ENCODE measurements at places on chromosomes 13 and 19.

- DNase-seq: no peak
Measured at GRCh38 chr19:11031421-11032070, 57.7 kb upstream of the LDLR start.

GRCh38 chr13:76795701-76796695, 90.2 kb downstream of the KCTD12 start:
- DNase-seq: no peak

GRCh38 chr13:41696163-41697003, 239.0 kb downstream of the RGCC start:
- no peak for DNase-seq

DNA sequence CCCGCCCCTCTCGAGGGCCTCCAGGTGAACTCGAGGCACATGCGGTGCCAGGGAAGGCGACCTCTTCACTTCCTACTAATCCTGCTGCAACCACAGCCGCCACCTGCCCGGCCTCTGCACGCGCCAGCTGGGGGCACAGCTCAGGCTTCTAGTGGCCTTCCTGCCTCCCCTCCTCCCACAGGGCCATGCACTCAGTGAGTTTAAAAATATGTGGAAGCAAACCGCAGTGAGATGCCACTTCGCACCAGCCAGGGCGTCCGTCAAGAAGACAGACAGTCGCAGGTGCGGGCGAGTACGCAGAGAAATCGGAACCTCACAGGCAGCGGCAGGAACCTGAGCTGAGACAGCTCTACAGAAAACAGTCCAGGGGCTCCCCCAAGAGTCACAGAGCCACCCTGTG, 10.4 kb downstream of the LMNB2 start:
- no peak for DNase-seq

DNA sequence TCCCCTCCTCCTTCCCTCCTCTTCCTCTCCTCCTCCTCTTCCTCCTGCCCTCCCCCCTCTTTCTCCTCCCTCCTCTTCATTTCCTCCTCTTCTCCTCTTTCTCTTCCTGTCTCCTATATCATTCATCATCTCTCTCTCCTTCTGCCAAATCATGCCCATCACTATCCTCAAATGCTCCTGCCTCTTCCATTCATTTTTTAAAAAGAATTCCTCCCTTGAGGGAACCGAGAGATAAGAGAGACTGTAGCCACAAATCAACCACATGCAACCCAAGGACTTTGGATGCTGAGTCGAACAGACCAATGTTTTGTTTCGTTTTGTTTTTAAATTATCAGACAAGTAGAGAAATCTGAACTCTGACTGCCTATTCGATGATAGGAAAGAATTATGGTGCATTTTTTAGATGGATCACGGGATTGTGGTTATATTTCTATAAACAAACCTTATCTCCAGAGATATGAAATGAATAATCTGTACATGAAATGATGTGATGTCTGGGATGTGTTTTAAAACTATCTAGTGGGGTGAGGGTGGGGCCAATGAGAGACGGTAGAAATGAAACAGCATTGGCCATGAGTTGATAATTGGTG, 9.5 kb upstream of the ZNF541 start:
- DNase-seq: no peak

- no peak for DNase-seq
Measured at GRCh38 chr13:60150538-60150937, 13.2 kb downstream of the DIAPH3 start.

GRCh38 chr19:40006273-40006691, 9.4 kb downstream of the ZNF546 start:
- no peak for DNase-seq

DNA sequence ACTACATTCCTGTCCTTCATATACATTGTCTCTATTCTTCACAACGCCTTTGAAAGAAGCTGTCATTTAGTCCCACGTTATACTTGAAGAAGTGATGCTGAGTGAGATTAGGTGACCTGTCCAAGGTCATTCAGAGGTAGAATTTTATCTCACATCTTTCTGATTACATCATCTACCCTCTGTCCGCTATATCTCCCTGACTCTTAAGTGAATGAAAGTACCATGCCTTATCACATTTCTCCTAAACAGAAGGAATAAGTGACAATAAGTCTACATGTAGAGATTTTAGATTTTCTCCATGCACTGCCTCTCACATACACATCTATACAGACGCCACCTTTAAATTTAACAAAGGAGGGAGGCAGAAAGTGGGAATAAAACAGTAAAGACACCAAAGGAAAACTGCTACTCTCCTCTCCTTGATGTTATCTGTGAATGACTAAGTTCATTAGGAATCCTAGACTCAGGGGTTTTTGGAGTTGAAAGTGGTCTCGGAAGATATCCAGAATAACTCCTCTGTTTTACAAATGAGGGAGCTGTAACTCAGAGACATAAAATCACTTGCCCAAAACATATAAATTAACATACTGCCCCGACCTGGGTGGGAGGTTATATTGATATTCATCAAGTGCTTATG, 4.9 kb upstream of the CLDN10 start:
- DNase-seq: no peak

- DNase-seq: no peak
Measured at GRCh38 chr19:3008994-3009393, 20.1 kb downstream of the TLE2 start.

GRCh38 chr13:51524829-51525566, 59.3 kb upstream of the WDFY2 start:
- no peak for DNase-seq

All from stimulated activated CD8-positive, alpha-beta memory T cell treated with anti-CD3 and anti-CD28 coated beads, Interleukin-2, amount 100 ng/mL, for 1 hour (primary cell).